ENCODE measurements at places on chromosomes 7 and 10.

DNA sequence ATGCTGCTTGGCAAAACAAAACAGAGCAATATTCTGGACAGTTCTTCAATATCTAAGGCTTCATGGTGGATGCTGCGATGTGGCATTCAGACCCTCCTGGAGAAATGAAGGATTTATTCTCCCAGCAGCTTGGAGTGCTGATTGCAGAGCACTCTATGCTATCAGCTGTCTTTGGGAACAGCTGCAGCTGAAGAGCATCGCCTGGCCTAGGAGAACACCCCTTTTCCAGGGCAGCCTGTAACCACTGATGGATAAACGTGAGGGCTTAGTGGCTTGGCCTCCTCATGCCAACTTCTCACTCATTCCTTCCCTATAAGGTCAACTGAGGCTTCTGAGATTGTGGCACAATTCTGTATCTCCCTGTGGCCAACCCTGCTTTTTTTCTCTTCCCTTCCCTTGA, 638.1 kb upstream of the CNTNAP2 start:
- DNase-seq, result no peak

DNA sequence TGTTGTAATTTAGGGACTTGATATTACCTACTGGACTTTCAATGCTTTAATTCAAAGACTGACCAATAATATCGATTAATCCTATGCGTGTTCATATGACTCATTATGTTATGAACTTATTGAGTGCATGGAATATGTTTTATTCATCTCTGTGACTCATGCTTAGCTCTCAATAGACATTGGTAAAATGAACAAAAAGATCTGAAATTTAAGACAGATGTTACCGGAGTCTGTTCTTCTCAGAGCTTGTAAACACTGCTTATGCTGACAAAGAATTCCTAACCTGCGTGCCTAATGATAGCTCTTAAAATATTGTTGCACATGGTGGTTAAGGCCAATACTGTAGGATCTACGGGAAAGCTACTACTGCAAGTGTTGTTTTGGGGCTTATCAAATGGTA, 131.5 kb upstream of the ACBD5 start:
- DNase-seq, result no peak

DNA sequence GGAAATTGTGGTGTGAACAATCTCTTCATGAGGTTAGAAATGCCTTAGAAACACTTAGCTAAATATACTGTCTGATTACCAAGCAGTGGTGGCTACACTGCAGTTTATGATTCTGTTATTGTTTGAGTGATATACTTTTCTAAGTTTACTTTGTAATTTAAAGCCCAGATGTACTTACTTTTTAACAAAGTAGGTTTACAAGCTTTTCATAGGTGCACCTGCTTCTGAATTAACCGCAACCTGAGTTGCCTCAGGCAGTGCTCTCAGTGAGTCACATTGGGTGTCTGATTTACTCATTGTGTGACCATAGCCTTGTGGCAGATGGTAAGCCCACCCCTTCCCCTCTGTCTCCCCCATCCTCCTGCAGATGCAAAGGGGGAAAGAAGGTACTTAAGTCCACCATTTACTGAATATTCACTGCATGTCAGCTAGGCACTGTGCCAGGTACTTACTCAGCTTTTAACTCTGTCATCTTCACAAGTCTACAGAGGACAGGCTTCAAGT, 9.0 kb downstream of the MTURN start:
- no peak for DNase-seq

DNA sequence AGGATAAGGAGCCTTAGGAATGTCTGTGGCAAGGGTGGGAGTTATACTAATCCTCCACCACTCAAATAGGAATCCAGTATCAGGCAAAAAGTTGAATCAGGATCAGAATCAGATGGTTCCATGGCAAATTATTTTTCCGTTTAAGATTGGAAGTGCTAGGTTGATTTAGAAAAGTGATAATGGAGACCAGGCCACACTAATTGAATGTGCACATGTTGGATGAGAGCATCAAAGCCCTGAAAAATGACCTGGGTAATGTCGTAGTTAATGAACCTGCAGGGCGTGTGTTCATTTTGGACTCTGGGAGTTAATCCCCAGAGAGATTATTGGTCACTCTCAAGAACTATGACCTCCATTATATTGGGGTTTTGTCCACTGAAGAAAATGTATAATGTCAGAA, 53.3 kb upstream of the UBN2 start:
- no peak for DNase-seq

DNA sequence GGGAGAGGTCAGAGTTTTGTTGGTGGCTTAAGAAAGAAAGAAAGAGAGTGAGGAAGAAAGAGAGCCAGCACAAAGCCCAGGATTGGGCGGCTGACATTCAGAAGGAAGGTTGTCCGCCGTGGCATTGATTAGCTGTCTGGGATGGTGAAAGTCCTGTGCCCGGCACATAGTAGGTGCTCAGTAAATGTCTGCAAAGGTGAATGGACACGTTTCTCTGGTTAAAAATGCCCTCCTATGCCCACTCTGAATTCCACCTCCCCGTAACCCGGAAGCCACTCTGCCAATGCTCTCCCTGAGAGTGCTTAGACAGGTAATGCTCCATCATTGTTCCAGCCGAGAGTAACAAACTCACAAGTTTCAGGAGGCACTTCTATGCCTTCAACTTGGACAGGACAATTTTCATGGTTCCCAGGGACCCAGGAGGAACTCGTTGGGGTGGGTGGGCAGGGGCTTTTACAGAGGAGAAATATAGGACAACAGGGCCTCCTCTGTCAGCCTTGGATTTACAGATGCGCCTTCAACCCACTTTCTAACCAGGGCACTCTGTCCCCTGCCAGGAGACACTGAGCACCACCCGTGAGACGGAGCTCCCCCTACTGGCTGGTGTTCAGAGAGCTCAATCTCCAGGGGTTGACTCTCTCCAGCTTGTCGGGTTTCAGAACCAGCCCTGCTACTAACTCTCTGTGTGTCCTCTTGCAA, 411.5 kb upstream of the ZMIZ1 start:
- no peak for DNase-seq

GRCh38 chr10:87579563-87579962, 74.9 kb downstream of the MINPP1 start:
- DNase-seq, result no peak

DNA sequence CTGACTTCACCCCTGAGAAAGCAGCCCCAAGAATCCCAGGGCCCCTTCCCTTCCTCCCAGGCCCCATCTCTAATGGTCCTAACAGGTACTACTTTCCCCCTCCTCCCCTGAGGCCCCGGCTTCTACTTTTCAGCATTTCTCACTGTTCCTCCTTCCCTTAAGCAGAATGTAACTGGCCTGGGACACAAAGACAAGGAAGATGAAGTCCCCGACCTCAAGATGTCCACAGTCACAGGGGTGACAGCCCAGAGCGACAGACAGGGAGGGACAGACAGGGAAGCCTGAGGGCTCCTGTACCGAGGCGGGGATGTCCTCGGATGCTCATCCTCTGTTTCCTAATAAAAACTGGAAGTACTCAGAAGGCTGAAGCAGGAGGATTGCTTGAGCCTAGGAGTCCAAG, 11.6 kb downstream of the AOC1 start:
- DNase-seq, result no peak
